ENCODE measurements at places on chromosomes 1 and 21. TPM values are rescaled to one million over a fixed set of nuclear protein-coding genes. Genes with fewer than 3 reads are reported as not detected.
A peak's percentile ranks its signal among the peaks of the same experiment; 100 is the strongest.

MEX3A gene
- total RNA-seq = 2.8 TPM

BCL10 gene
- 19.8 TPM for total RNA-seq

TXLNA gene
- 46.2 TPM for total RNA-seq

MAP7D1 gene
- total RNA-seq = 33.7 TPM

SAMD11 gene
- 4.9 TPM for total RNA-seq

GJA8 gene
- not detected for total RNA-seq

KLHDC7A gene
- total RNA-seq = not detected

RXRG gene
- total RNA-seq = not detected

PGLYRP3 gene
- total RNA-seq = not detected

C1orf210 gene
- total RNA-seq = 0.12 TPM

MYOC gene
- not detected for total RNA-seq

SERPINC1 gene
- not detected for total RNA-seq

ABCG1 gene
- total RNA-seq = 20.3 TPM

BRDT gene
- not detected for total RNA-seq

FOXO6 gene
- total RNA-seq = not detected

GRCh38 chr1:9193233-9193625 is 41.3 kb upstream of the H6PD start:
- no peak for DNase-seq

DNA sequence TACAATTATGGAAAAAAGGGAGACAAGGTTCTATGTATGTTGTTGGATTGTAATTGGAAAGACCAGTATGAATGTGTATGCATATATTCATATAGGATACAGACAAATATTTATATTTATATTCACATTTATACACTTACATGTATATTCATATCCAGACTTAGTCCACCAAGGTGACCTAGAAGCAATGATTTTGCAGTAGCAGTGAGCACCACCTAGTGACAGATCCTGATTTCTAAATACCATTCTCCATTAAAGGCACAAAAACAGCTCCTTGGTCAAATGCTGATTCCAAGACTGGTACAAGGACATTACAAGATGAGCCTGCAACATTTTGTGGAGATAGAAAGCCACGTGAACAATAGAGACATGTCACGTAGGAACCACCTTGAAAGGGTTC is 153.4 kb downstream of the SDCCAG8 start:
- DNase-seq = no peak

DNA sequence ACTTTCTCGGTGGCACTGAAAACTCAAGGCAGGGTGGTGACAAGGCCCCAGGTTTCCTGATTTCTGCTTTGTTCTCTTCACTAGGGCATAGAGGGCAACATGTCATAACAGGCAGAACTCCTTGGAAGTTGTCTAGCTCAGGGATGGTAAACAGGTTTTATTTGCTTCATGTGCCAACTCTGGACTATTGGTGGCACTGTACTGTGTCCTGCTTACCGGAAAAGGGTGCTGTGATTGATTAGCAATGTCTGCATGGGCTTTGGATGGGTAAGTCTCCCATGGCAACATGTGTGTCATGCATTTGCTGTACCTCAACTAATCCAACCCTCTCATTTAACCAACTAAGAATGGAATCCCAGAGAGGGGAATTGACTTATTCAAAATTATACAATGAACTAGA is 70.7 kb upstream of the USP24 start:
- DNase-seq = no peak

GRCh38 chr1:75198761-75199160 is 64.6 kb downstream of the LHX8 start:
- DNase-seq = no peak

DNA sequence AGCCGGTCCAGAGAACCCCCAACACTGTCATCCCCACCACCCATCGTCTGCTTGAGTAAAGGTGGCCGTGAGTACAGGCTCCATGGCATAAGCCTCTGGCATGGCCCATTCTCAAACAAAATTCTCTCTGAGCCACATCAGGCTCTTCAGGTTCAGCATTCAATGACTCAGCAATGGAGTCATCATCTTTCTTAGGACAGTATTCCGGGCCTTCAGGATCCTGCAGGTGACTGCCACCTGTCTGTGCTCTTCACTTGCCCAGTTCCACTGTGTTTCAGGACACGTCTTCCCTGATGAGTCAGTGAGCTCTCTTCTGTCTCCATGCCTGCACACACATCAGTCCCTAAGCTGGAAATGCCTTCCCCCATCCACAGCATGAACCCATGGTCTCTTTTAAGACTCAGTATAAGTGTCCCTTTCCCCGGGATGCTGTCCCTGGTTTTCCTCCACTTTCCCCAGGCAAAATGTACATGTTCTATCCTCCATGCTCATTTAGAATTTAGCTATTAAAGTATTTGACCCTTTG is 81.1 kb upstream of the FGGY start:
- no peak for DNase-seq

- no peak for DNase-seq
Observed at GRCh38 chr1:199101635-199102034, 462.8 kb downstream of the PTPRC start.

DNA sequence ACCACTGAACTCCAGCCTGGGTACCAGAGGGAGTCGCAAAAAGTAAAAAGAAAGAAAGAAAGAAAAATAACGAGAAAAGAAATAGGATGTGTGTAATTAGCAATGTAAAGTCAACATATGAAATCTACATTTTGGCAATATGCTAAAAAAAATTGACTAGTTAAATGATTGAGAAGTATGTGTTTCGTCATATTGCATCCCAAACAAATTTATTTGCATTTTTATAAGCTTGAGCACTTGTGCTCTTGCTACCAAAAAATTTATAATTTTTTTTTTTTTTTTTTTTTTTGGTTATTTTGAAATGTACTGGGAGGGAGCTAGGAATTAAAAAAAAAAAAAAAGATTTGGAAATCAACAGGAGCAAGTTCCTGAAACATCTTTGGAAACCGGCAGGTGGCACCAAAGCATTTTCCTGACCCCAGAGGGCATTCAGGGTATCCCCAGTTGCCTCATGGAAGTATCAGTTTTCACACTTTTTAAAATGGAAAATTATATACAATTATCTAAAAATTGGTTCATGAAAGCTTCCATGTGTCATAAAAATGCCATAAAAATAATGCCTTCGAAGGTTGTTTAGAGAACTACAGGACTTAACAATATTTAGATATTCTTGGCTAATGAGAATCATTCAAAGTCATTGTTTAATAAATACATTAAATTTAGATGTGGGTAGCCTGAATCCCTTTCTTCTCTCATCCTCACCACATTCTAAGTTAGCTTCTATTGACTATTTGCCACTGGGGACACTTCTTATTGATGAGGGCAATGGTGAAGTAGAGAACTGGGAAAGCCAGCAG is 4.8 kb upstream of the HEATR1 start:
- peak; percentile 71 for DNase-seq

DNA sequence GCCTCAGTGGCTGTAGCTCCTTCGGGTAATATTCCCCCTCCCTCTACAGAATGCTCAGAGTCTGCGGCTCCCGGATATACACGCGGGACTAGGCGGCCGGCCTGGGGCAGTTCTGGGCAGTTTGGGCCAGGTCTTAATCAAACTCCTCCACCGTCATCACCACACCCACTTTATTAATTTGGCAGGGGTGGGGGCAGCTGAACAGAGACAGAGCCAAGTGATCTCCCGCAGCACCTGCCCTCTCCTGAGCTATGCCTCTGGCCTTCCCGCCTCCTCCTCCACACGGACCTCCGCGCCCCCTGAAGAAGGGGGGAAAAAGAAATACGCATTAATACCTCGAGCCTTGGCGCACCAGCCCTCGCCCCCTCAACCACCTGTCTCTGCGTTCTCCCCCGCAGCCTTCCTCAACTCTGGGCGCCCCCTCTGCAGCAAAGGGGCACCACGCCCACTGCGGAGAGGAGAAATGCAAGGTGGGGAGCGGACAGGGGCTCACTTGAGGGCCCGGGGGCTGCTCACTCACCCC is 42.6 kb downstream of the CD34 start:
- DNase-seq = no peak

GRCh38 chr21:32520875-32521735 is 64.2 kb downstream of the TCP10L start:
- DNase-seq = peak; percentile 83

GRCh38 chr21:41367301-41367944 is 5.6 kb downstream of the MX2 start:
- no peak for DNase-seq

GRCh38 chr1:210405316-210405715 is 76.6 kb downstream of the HHAT start:
- no peak for DNase-seq

GRCh38 chr1:202551683-202552082 is 158.6 kb downstream of the SYT2 start:
- DNase-seq = no peak

- no peak for DNase-seq
Observed at GRCh38 chr1:31416101-31416736, 3.2 kb downstream of the SERINC2 start.

DNA sequence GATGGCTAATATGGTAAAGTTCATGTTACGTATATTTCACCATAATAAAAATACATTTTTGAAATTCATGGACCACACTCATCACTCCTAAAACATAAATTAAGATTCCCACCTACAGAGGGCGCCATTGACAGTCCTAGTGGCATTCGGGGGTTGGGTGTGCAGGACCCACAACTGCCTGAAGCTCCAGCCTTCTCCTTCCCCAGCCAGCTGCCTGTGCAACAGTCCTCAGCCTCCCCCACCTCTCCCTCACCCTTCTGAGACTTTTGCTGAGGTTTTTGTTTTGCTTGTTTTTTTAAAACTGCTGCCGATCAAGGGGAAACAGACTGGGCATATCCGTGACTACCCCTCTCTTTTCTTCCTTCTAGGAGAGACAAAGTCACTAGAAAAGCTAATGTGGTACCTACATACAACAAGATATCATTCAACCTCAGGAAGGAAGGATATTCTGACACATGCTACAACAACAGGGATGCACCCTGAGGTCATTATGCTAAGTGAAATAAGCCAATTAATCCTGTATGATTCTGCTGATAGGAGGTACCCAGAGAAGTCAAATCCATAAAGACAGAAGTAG is 9.2 kb upstream of the EVA1C start:
- peak; percentile 70 for DNase-seq

DNA sequence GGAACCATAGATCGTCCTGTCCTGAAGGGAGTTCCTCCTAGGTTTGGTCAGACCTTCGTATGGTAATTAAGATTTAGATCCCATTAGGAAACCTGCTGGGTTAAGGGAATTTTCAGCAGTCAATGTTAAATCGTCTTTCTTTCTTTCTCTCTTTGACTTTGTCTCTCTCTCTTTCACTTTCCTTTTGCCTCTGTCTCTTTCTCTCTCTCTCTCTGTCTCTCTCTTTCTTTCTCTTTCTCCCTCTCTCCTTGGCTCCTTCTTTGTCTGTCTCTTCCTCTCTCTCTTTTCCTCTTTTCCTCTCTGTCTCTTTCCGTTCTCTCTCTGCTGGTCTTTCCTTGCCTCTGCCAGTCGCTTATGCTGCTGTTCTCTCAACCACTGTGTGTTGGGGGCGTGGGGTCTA is 8.7 kb downstream of the OR2W3 start:
- no peak for DNase-seq

DNA sequence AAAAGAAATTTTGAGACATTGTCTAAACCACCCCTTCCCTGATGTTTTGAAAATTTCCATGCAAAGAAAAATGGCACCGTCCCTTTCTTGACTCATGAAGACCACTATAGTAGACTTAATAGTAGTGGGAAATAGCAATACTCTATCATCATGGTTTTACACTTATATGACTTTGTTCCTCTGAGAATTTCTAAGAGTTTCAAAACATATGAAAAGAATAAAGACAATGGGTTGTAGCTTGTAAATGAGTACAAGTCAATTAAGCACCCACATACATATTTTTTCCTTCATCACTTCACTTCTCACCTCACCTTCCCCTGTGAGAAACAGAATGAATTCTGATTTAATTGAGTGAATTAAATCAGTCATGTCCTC is 151.7 kb downstream of the LYPLAL1 start:
- DNase-seq = no peak

DNA sequence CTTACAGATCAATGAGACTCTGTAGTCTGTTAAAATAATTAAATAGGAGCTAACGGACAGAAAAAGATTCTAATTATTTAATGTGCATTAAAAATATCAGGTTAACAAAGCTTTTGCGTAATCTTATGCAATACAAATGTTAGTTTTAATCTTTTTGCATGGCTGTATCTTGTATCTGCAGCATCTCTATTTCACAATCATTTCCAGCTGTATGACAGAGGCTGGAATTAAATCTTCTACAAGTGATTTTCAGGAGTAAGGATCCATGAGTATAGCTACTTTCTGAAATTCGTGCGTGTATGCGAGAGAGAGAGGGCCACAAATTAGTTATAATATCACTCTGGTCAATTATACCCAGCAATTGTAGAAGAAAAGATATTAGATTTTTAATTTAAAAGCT is 1446.8 kb downstream of the NCAM2 start:
- no peak for DNase-seq

DNA sequence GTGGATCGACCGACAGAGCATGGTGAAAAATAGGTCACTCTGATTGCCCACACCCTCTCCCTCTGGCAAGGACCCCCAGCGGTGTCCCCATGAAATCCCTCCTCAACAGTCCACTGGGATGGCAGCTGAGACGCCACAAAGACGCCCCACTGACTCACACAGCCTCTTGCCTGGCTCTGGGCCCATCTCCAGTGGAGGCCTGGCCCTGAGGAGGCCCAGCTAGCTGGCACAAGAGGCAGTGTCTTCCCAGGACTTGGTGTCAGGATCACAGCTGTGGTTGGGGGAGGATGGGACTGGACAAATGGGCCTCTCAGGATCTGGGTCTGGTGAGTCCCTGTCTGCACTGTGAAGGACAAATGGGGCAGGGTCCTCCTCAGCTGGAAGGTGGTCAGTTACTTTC is 4.6 kb downstream of the ALX3 start:
- DNase-seq = no peak

DNA sequence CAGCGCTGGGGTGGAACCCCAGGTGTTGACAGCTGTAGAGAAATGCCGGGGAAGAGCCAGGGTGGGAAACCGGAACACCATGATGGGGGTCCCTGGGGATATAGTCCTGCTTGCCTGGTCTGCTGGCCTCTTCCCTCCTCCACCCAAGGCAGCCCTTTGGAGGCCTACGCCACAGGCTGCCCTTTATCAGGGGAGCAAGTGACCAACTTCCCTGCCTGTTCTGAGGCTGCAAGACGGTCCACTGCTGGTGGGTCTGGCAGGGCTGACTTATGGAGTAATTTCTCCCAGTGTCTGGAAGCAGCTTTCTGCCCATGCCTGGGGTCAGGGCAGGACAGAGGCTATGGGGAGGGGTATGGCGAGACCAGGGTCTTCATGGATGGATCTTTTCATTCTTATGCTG is 50.8 kb upstream of the EDN2 start:
- no peak for DNase-seq

DNA sequence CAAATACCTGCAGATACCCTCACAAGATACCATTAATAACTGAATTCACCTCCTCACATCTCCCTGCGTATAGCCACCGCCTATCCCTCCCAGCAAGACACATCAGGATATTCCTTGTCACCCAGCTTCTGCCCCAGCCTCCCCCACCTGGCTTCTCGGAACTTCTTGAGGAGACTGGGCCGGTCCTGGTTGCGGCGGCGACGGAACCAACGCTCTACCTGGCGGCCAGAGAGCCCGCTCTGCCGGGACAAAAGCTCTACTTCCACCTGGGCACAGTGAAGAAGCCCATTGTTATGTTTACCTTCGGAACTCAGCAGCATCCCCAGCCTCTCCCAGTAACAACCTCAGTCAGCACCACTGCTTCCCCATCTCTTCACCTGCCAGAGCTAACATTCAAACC is 6.7 kb downstream of the CERS2 start:
- no peak for DNase-seq

All from NCI-H460 (cell line).